ENCODE measurements at places on chromosomes 6 and 20. TPM values are rescaled to one million over a fixed set of nuclear protein-coding genes. Genes with fewer than 3 reads are reported as not detected.

- DNase-seq: no peak
Measured at GRCh38 chr6:96460052-96460700, 61.4 kb upstream of the UFL1 start.

DNA sequence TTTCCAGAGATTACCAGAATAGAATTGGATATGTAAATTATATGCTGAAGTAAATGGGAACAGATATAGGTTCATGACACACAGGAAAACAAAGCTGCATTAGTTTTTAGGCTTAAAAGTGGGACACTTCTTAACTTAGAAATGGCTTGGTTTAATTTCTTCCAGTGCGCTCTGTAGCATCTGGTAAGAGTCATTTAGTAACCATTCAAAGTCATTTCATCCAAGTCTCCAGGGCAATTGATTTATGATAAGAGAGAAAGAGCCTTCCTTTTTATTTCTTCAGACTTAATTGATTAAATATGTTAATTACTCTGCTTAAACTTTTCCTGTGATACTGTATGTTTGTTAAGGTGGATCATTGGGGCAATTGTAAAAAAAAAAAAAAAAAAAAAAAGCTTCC, 368.0 kb downstream of the DOK5 start:
- no peak for DNase-seq

DNA sequence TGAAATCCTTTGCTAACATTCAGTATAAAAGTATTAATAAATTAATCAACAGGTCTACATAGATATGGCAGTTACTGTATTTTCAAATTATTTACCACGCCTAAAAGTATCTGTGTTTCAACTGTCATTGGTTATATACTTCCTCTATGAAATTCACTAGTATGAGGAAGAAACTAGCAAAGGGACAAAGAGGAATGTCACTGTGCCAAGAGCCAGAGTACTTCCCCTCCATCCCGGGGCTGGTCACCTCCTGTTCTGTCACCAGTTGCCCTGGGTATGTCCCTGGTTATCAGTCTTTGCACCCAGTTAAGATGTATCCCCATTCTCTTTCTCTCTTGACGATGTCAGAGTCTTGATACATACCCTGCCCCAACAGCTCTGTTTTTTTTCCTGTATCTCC, 476.8 kb upstream of the SOX4 start:
- DNase-seq: no peak

- no peak for DNase-seq
Measured at GRCh38 chr6:357791-358341, 33.7 kb upstream of the IRF4 start.

GRCh38 chr6:106102967-106103727, 17.0 kb downstream of the PRDM1 start:
- DNase-seq: no peak

DNA sequence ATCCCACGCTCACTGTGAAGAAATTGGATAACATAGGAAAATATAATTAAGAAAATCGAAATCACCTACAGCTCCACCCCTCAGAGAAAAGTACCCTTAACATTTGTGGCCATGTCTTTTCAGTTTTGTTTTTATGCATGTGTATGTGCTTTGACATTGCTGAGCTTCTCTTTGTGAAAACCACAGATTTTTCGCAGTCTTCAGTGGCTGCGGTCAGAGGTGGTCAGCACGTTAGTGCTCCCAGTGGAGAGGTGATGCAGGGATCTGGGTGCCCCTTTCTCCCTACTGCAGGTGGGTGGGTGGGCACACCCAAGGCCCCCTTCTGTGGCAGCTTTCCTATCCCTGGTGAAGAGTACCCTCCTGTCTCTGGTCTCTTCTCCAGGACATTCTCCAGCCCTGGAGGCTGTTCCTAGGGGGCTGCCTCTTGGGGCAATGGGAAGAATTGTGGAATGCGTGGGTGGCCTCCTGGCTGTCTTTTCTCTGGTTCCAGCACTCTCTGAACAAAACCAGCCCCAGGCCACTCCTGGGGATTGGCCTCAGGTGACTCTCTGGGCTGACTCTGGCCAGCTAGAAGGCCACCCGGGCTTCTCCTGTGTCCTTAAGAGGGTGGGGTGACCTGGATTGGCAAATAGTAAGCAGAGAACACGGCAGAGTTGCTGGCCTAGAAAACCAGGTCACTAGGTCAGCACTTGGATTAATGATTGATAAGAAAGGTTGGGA, 49.8 kb upstream of the FANCE start:
- DNase-seq: peak; percentile 14

DNA sequence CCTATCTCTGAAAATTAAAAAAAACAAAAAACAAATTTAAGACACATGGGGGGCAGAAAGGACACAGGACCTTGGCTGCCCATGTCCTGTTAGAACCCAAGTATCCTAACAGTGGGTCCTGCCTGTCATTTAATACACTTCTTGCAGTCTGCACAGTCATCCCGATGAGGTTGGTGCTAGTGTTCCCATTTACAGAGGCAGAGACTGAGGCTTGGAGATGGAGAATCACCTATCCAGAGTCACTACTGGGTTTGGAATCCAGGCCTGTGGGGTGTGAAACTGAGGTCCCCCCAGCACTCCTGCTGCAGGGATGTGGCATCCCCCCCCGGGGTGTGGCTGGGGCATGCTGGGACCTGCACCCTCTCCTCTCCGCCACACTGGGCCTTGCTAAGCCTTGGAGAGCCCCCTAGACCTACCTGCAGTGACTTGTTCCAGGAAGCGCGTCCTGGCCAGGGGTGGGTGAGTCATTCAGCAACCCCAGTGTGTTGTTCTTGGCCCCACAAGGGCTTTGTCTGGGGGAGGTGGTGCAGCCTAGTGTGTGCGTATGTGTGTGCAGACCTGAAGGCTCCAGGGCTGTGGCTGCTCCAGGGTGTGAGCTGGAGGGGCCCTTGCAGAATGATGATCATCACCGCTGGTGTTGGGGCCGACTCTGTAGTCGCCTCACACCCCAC, 49.7 kb downstream of the BCAS4 start:
- peak; percentile 82 for DNase-seq

GRCh38 chr6:52610011-52610410, 33.2 kb upstream of the TRAM2 start:
- no peak for DNase-seq

- no peak for DNase-seq
Measured at GRCh38 chr20:39518654-39519053, 556.5 kb downstream of the DHX35 start.

DNA sequence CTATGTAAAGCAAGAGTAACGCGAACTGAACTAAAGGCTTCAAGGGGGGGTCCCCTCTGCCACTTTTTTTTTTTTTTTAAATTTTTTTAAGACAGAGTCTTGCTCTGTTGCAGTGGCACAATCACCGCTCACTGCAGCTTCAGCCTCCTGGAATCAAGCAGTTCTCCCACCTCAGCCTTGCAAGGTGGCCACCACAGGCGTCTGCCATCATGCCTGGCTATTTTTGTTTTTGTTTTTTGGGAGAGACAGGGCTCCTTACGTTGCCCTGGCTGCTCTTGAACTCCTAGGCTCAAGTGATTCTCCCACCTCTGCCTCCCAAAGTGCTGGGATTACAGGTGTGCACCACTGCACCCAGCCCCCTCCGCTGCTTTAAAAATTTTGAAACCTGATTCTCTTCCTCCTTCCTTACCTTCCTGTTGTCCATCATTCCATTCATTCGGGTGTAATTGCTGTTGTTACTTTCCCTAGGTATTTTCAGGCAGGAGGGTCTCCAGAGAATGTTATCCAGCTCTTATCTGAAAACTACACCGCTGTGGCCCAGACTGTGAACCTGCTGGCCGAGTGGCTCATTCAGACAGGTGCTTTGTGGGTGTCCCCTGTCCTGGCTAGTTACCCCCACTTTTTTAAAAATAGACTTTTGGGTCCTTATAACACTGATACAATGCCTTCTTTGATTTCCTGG, 5.4 kb downstream of the NELFCD start:
- DNase-seq: no peak

DNA sequence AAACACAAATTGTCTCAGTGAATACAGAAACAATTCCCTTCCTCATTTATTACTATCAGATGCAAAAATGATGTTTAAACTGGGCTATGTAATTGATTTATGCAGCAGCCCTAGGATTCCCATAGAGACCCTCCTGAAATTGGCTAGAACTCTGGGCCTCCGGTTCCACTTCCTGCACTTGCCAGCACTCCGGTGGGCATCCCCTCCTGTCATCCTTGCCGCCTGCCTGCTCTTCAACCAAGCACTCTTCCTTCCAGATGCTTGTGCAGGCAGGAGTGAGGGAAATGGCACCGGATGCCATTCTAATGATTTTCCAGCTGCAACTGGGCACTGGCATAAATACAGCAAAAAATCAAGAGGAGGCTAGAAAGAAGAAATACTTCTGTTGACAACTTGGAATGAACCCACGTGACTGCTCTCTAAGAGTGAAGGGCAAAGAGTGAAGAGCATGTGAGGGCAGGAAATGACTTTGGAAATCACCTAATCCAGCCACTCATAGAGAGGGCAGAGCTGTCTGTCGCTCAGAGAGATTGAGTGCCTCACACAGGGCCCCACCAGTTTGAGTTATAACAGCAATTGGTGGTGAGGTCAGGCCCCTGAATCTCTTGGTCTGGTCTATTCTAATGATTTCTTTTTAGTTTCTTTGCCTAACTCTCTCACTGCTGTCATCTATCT, 3.7 kb upstream of the NEDD9 start:
- peak; percentile 74 for DNase-seq

GRCh38 chr6:13332349-13332706, 4.0 kb upstream of the TBC1D7 start:
- DNase-seq: no peak

DNA sequence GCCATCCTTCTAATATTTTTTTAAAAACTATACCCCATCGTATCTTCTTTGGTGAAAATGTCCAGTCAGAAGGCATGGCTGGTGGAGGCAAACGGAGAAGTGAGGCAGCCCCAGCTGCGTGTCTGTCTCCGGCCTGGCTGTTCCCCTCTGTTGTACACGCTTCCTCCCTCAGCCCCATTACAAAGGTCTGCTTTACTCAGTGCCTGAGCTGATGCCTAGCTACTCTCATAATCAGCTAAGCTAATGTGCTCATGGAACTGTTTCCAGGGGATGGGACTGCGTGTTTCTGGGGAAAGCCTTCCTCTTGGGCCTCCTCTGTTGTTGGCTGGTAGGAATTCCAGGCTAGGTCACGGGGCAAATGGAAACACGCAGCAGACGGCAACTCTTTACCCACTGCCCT, 67.3 kb downstream of the PPP1R3G start:
- DNase-seq: no peak

GRCh38 chr6:104729433-104729832, 130.3 kb downstream of the HACE1 start:
- DNase-seq: no peak

GRCh38 chr6:129771678-129772077, 61.7 kb upstream of the ARHGAP18 start:
- DNase-seq: no peak

DNA sequence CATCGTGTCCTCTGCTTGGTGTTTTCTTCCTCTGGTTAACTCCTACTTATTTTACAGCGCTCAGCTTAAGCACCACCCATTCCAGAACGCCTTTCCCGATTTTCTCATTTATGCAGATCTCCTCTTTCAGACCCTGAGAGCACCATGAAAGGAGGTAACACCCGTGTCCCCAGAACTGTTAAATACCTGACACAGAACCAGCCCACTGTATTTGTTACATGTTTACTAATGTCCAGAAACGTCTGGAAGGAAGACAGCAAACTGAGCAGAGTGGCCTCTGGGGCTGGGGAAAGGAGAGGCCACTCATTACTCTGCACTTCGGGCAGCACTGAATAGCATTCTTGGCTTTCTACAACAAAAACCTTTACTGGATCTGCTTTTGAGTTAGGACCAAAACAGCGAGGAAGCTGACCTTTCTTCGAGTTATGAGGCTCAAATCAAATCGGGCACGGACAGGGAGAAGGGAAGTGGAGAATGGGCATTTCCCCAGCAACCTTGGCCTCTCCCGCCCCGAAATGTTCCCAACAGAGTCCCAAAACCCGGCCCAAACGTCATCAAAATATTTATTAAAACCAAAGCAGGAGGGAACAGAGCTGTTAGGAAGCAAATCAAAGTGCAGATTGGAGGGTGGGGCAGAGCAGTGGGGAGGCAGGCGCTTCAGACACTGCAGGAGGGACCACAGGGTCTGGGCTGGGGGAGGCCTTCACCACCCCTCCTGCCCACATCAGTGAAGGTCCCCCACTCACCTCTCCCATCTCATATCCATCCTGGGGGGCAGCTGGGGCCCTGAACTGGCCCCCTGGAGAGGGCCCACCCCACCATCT, 1.1 kb upstream of the NECAB3 start:
- DNase-seq: no peak

DNA sequence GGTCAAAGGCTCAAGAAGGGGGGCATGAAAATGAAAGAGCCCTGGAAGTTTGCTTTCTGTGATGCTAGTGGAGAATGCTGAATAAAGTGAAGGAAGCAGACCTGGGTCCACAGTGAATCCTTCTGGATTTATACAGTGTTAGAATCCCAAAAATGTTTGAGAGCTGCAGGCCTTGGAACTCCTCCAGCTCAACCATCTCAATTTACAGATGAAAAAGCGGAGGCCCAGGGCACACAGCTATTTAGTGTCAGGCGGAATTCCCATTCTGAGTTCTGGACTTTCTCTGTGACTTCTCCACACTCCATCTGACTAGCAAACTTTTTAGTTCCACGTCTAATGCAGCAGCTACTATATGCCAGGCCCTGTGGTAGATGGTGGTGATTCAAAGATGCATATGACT, 1.5 kb upstream of the PRSS35 start:
- DNase-seq: no peak

DNA sequence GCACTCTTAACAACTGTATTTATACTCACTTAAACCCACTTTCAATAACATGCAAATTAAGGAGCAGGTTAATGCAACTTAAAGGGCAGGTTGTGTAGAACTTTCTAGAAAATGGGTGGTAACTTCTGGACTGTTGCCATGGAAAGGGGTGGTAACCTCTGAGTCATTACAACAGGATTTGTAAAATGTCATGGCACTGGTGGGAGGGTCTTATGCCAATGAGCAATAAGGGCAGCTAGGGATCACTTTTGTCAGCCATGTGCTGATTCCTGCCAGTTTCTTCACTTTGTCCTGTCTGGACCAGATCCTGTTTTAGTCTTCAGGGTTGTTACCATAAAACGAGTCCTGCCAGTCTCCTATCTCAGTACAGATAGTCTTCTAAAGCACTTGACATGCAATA, 560.5 kb upstream of the PTCHD4 start:
- DNase-seq: no peak

GRCh38 chr6:42766163-42766670, 15.6 kb upstream of the BICRAL start:
- no peak for DNase-seq

- DNase-seq: no peak
Measured at GRCh38 chr6:33880766-33881165, 77.0 kb upstream of the MLN start.

GRCh38 chr20:34876406-34877282, at the start of gene ACSS2:
TSS of gene ACSS2 (plus strand) at chr20:34876612. CDS start at chr20:34876646, 34 bp downstream.
- DNase-seq: peak; percentile 99

SIRPD gene
- total RNA-seq: not detected

ADISSP gene
- 50.6 TPM for total RNA-seq

OR2B6 gene
- total RNA-seq: not detected

BPIFB3 gene
- not detected for total RNA-seq

NKX2-4 gene
- not detected for total RNA-seq

NKAIN2 gene
- not detected for total RNA-seq

KCNG1 gene
- total RNA-seq: 1.6 TPM

TRAPPC3L gene
- not detected for total RNA-seq

HSPA12B gene
- not detected for total RNA-seq

CST4 gene
- not detected for total RNA-seq

CMTR1 gene
- 69.2 TPM for total RNA-seq

MCCD1 gene
- total RNA-seq: not detected
